ENCODE measurements at places on chromosomes 5 and 9.

- DNase-seq: no peak
These were observed at the start of gene WNK2 for GRCh38 chr9:93183663-93184431. Gene WNK2 (plus strand): TSS chr9:93184139. CDS start chr9:93184930, 791 bp downstream.

DNA sequence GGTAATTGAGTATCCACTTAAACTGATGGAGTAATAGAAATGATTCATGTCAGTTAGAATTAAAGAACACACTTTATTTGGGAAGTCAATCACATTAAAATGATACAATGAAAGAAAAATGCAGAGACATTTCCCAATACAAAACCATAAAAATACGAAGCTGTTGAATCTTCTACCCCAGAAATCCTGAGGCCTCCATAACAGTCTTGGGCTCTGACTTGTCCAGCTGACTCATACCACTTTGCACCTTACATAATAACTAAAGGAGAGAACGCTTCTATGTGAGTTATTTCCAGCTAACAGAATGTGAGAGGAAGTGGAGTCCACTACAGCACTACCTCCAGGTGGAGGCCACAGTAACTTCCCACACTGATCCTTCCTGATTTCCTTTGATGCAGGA is 305.0 kb downstream of the MRPS30 start:
- peak; percentile 11 for DNase-seq

GRCh38 chr5:142783601-142784341 is 13.6 kb downstream of the ARHGAP26 start:
- no peak for DNase-seq

GRCh38 chr9:72526901-72527800 is 5.7 kb downstream of the TMC1 start:
- peak; percentile 91 for DNase-seq

GRCh38 chr9:87282538-87282937 is 215.1 kb upstream of the DAPK1 start:
- DNase-seq: no peak

- DNase-seq: peak; percentile 42
These were observed 55.6 kb downstream of the RXRA start for GRCh38 chr9:134381671-134382516.

DNA sequence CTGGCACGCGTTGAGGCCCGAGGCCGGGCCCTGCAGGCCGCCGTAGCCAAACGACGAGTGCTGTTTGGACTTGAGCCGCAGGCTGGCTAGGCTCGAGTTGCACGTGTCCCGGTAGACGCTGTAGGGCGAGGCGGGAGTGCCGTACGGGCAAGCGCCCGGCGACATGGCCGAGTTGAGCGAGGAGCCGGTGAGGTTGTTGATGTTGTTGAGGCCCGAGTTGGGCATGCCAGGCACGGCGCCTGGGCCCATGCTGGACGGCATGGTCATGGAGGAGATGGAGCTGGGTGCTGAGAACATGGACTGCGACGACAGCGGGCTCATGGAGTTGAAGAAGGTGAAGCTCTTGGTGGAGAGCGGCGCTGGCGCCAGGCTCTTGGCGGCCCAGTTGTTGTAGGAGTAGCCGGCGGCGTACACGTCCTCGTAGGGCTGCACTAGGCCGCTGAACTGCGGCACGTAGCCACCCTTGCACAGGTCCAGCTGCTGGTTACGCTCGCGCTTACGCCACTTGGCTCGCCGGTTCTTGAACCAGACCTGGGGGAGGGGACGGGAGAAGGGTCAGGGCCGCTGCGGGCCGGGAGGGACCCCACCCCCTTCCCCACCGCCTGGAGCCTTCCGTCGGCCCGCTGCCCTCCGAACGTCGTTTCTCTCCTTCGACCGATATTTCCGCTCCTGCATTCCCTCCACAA is 5.1 kb downstream of the PITX1 start:
- no peak for DNase-seq

DNA sequence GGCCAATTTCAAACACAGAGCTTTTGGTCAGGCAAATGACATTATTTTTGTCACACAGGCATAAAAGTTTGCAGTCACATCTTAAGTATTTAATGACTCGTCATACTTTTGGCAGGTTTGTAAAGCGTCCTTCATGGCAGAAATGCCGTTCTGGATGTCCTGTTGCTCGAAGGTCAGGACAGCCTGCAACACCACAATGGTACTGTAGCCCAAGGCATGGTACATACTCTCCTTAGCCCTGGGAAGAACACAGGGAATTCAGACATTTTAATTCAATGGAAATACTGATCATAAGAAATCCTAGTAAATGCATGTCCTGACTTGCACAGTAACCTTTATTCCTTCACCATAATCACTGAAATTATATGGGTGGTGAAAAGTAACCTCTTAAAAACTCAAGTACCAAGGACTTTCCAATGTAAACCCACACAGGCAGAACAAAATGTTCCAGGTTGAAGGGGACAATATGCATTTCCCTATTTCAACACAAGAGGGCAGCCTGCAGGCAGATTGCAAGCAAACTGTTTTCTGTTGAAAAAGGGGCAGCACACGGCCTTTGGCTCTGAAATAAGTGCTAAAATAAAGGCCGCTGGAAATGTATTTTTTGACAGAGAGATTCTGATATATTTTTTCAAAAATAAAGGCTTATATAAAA is 95.7 kb downstream of the TTC39B start:
- DNase-seq: peak; percentile 48

DNA sequence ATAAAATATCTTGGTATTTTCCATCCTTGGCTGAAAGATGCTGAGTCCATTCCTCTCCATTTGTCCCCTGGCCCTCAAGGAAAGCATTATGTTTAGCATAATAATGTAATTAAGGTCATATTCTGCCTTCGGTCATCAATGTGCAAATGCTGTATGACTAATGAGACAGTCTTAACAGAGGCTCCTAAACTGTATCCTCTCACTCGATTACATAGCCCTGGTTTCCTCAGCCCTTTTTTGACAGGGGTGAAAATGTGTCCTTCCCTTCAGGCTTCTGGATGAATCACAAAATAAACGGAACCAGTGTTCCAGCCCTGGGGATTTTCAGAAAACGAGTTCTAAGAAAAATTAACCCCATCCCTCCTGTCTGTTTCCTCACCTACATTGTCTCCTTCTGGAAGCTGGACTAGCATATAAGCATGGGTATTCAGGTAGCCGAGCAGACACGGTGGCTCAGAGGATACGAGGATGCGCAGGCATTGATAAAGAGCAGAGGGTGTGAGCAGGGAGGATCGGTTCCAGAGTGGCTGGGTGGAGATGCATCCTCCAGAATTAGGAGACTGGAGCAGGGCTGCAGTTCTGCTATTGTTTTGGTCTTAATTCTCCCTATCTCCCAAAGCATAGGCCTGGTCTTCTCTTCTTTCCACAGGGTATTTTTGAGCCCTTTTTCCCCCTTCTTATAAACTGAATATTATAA is 742.9 kb downstream of the TLR4 start:
- no peak for DNase-seq

- peak; percentile 58 for DNase-seq
These were observed 177.2 kb upstream of the MAP3K1 start for GRCh38 chr5:56638061-56638621.

DNA sequence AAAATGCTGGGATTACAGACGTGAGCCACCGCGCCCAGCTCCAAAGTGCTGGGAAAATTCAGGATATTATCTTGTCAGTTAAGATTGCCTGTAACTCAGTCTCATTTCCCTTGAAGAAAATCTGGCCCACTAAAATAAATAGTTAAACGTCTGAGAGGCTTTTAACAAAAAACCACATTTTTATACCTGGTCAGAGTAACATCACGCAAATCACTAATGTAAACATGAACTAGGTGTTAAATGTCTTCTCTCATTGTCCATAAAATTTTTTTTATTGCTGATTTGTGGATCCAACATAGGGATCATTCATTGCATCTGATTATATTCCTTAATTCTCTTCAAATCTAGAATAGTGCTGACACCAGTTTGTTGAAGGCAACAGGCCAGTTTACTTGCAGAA is 22.3 kb downstream of the CNOT6 start:
- no peak for DNase-seq
